ENCODE measurements at places on chromosomes 4 and X.

DNA sequence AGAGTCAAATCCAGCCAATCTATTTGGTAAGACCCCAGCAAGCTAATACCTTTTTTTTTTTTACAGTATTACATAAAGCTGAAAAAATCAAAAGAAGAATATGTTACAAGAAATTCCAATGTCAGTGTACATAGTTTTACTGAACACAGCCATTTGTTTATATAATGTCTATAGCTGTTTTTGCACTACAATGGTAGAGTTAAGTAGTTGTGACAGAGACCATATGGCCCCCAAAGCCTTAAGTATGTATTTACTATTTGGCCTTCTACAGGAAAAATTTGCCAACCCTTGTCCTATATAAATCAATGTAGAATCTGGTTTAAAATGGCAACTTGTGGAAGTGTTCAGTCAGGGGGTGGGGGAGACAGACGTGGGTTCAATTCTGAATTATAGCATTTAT is 60.7 kb downstream of the ANTXR2 start:
- DNase-seq = no peak

GRCh38 chr4:82643994-82644733 is 82.4 kb upstream of the TMEM150C start:
- no peak for DNase-seq

GRCh38 chr4:176778491-176778890 is 14.2 kb downstream of the VEGFC start:
- no peak for DNase-seq

DNA sequence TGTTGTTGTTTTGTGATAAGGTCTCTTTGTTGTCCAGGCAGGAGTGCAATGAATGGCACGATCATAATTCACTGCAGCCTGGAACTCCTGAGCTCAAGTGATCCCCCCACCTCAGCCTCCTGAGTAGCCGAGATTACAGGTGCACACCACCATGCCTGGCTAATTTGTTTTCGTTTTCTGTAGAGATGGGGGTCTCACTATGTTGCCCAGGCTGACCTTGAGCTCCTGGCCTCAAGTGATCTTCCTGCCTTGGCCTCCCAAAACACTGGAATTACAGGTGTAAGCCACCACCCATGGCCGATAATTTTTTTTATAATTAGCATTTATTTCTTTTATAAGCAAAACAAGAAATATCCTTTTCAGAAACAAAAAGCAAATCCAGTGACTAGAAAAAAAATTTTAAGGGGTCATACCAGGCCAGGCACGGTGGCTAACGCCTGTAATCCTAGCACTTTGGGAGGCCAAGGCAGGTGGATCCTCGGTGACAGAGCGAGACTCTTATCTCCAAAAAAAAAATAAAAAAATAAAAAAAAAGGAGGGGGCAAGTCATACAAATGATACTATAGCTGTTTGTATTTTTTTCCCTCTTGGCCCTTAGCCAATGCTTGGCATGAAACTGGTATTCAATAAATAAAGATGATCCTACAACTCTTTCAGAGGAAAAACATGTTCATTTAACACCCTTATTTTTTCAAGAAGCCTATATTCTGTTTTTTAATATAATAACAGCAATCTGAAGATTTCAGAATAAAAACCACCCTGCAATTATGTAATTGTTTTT is 3.4 kb downstream of the PLAC8 start:
- peak; percentile 31 for DNase-seq

DNA sequence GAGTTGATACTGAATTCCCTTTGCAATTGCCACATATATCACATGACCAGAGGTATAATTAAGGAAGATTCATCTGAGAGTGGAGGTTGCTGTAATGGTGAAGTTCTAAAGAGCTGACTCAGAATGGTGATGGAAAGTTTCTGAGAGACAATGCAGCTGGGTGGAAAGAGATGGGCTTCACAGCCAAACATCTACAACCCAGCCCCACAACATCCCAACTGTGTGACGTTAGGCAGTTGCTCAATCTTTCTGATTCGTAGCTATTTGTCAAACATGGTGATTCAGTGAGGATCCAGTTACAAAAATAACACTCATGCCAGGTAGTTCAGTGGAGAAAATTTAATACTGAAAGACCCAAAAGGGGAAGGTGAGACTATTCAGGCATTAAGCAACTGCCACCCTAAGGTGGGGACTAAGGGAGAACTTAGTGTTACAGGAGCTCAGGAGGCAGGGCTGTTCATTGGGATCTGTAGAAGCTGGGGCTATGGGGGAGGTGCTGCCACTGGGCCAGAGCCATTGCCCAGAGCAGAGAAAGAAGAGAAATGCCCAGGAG is 6.9 kb upstream of the AFF1 start:
- no peak for DNase-seq

- DNase-seq = no peak
These were observed 84.6 kb downstream of the NDST4 start for GRCh38 chr4:115028682-115029410.

- no peak for DNase-seq
These were observed 43.1 kb upstream of the UCP1 start for GRCh38 chr4:140611854-140612253.

DNA sequence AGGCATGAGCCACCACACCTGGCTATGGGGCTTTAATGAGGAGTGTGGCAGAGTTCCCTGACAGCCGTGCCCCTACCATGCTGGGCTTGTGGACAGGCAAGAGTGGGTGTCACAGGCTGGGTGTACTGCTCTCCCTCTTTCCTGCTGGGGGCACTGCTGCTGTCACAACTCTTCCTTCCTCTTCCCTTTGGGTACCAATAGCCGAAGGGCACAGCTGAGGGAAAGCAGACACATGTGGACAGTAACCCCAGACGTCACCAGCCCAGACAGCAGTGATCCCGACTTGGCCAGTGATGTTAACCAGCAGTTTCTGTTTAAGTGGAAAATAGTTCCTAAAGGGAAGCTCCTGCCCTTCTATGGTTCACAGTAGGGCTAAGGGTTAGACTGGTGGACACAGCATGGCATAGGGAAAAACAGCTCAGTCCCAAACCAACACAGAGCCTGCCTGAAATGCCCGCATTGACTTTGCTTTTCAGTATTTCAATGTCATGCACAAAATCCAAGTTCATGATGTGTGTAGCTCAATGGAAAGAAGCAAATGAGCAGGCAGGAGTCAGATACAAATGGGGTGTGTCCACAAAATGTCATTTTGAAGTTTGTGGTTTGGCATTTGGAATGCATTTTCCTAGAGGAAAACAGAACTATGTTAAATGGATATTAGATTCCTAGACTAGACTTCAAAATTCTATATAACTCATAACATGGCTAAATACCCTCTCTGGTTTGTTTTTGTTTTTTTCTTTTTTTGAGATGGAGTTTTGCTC is 24.9 kb upstream of the DDX3X start:
- no peak for DNase-seq

- DNase-seq = peak; percentile 46
These were observed at the start of gene APLN for GRCh38 chrX:129654652-129655546. Gene APLN, minus strand, starts transcription at chrX:129654956. Its CDS starts 326 bp downstream, at chrX:129654630.

DNA sequence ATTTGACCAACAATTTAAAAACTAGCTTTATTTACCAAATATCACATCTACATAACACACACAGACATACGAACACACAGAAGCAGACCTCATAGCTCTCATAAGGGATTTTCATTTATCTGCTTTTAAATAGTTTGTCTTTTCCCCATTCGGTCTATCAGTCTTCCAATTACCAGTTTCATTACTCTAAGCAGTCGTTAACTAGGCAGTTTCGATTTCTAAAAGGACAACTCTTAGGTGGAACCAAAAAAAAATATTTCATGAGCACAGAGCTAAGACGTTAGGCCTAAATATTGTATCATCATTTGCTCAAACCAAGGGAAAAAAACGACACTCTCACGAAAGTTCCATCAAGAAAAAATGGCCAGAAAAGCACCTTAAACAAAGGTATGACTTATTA is 228.4 kb downstream of the SPANXN1 start:
- no peak for DNase-seq

DNA sequence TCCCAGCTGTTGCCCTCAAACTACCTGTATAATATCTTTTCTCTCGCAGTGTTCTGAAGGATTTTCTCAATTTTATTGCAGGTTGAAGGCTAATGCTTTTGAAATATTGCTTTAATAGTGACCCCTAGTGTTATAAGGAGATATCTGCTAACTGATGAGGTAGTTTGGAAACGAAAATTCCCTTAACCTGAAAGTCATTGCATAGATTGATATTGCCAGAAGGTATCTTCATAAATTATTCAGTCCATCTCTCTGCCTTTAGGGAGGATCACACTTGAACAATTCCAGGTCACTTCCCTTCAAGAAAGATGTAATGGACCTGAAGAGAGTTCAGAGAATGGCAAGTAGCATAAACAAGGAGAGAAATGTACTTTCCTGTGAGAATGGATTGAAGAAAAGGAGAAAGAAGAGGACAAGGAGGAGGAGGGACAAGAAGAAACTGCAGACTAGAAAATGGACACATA is 44.1 kb downstream of the TIGD4 start:
- peak; percentile 2 for DNase-seq

- no peak for DNase-seq
These were observed 65.6 kb downstream of the ATXN3L start for GRCh38 chrX:13254076-13254785.

Measured in NCI-H345 (cell line).